Stimulated activated CD4-positive, alpha-beta T cell treated with anti-CD3 and anti-CD28 coated beads, Interleukin-4, amount 100 ng/mL, for 24 hours (primary cell): ENCODE measurements at places on chromosomes 2 and 18.

GRCh38 chr2:223071139-223071538, 19.1 kb downstream of the KCNE4 start:
- no peak for DNase-seq

DNA sequence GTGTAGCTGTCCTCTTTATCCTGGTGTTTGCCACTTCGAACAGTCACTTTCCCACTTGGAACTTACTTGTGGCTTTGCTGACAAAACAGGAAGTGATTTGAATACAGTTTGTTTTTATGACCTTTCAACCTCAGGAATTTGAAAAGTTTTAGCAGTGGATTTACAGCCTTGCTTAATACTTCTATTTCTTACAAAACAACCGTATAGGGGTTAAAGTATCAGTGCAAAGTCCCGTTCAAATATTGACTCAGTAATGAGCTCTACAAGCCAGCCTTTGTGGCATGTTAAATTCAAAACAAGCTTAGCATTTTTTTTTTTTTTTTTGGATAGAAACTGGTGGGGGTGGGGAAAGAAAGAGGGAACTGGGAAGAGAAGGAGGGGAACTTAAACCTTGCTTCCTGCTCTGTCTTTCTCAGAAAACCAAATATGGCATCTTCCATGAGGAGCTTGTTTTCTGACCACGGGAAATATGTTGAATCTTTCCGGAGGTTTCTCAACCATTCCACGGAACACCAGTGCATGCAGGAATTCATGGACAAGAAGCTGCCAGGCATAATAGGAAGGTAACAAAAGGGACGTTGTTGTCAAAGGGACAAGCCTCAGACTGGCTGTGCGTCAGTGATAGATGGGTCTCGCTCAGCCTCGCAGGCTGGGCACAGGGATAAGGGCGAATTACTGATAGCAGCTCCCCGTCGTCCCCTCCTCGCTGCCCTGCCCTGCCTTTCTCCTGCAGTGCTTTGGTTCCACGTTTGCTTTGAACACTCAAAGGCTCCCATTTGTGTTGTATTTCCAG, at the start of gene HNMT:
Gene HNMT (plus strand): TSS at position 408 of the 793 bp plus-strand sequence. CDS start 19 bp downstream, at position 427.
- no peak for DNase-seq

- no peak for DNase-seq
These were observed 22.0 kb downstream of the MYL12B start for GRCh38 chr18:3283908-3284307.

DNA sequence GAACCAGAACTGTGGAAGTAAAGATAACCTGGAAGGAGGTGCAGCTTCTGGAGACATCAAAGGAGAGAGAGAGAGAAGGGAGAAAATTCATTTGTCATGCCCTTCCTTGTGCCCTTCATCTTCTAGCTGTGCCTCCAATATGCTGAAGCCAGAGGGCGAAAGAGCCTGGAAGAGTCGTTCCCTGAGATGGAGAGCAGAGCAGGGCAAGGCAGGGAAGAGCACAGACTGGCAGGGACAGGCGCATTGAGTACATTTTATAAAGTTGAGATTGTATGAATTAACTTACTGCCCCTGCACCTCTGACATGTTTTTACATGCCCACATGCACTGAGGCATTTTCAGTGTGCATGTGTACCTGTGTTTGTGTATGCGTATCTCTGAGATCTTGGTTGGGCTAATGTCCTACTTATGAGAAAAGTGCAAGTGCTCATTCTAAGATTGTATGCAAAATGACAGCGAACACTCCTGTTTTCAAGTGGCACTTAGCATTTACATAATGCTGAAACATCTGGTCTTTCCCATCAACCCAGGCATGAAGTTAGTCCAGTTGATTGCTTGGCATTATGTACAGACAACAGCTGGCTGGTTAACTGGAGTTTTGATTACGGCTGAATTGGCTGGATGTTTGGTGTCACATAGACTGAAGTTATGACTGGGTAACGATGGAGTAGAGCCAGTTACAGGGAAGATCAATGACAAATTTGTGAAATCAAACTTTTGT, 23.7 kb upstream of the MMADHC start:
- DNase-seq: no peak
